ENCODE measurements at places on chromosomes 1 and 21. TPM values are rescaled to one million over a fixed set of nuclear protein-coding genes. Genes with fewer than 3 reads are reported as not detected.

NTMT2 gene
- not detected for total RNA-seq

RIPK4 gene
- total RNA-seq = 16.3 TPM

LEMD1 gene
- total RNA-seq = not detected

PTPN14 gene
- 9.8 TPM for total RNA-seq

WDR77 gene
- total RNA-seq = 52.5 TPM

Measured in A549 treated with CORT108297 at 1 μM for 4 hours (cell line).